NCI-H526 (cell line): ENCODE measurements at places on chromosomes 6 and 20.

DNA sequence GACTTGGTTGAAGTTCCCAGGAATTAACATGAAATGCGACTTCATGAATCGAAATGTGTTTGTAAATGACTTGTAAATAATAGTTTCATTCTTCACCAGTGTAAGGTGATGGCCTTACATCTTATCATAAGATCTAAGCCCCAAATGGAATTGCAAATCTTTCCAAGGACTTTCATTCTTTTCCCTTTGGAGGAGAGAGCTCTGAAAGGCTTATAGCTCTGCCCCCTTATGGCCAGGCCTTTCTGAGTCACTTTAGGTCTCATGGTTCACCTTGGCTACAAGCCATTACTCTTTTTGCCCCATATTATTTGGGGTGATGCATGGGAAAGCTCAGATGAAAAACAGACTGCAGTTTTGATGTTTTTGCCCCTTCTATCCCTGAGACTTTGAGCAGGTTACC lies 209.1 kb upstream of the BMP2 start:
- DNase-seq = peak; percentile 27

DNA sequence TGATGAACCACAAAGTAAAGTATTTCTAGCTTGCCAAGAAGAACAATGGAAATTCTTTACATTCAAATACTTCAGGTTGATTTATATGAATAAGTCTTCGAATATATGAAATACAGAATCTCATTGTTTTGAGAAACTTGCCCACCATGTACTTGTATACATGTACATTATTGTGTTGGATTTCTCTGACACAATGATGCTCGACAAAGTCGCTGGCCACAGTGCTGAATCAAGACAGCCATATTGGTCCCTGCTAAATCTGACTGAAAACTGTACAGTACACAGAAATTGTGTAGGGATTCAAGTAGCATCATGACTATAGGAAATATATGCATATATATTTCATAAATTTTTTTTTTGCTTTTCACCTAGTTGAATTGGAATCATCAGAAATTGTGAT lies 13.1 kb upstream of the LIN28B start:
- DNase-seq = no peak

- no peak for DNase-seq
These were observed 10.9 kb downstream of the IFNGR1 start for GRCh38 chr6:137208279-137208678.

DNA sequence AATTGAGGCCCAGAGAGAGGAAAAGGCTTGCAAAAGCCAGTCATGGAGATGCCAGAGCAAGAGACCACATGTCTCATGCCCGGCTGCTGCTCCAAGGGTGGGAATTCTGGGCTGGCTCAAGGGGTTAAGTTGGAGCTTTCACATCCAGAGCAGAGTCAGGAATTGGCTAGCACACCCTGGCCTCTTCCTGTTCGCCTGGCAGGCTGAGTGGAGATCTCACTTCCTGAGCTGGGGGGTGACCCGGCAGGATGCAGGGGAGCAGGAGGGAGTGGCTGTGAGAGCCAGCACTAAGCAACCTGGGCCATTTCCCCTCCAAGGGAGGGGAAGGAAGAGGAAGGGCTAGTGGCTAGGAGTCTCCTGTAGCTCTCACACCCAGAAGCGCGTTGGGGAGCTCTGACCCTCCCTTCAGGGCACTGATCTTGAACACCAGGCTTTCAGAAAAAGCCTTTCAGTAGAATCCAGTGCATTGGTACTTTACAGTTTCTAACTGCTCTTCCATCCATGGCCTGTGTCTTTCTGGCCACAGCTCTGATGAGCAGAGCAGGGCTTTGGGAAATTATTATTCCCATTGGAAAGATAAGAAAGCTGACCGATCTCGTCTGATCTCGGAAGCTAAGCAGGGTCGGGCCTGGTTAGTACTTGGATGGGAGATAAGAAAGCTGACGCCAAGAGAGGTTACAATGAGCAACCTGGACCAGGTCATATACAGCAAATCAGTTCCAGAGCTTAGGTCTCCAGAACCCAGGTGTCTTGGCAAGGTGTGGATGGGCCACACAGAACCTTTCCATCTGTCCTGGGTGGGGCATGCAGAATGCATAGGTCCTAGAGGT lies 2.2 kb upstream of the CCM2L start:
- DNase-seq = no peak

GRCh38 chr6:29917857-29918256 lies 24.5 kb upstream of the HLA-A start:
- DNase-seq = no peak

GRCh38 chr6:125296471-125296870 lies 5.3 kb downstream of the HDDC2 start:
- DNase-seq = no peak
